ENCODE measurements at places on chromosomes 2 and 18. TPM values are rescaled to one million over a fixed set of nuclear protein-coding genes. Genes with fewer than 3 reads are reported as not detected.

DNA sequence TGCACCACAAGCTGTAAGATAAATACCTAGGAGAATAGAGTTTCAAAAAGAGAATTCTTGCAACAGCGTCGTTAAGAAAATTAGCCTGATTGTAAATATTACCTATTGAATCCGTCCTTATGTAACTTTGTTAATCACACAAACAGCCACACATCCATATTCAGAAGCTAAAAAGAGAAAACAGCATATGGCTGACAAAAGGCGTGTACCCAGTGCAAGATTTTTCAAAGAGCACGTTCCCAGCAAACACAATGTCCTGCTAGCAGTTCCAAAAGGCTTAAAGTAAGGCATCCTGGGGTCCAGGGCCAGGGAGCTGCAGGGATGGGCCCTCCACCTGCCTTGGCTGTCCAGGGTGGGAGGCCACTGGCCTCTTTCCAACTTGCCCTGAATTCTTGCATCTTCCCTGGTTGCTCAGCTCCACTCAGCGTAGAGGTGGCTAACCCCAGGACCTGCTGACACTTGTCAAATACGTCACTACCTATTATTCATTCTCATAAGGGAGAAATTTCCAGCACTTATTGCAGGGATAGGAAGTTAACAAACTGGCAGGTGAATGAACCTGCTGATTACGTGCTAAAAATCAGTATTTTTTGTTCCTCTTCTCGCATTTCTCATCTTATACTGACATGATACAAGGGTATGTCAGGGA is 102.1 kb upstream of the NEDD4L start:
- DNase-seq: no peak

Gene SLC11A1
- polyA plus RNA-seq: 0.31 TPM

Gene MYO1B
- polyA plus RNA-seq: 26.4 TPM

DNA sequence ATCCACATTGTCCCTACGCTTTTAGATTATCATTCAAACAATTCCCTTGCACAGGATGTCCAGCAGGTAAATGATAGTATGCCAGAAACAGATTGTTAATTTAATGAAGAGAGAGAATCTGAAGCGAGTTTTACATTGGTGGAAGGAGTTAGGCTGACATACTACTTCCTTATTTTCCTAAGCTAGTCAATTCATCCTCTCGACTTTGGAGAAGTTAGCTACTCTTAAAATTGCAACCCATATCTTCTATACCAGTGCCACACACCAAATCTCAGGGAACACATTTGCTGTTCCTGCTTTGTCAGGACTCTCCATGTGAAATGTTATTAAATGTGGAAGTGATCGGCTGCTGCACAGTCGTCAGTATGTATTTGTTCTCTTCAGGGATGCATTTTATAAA is 249.2 kb downstream of the NAPG start:
- DNase-seq: no peak

Gene GYPC
- polyA plus RNA-seq: 31.2 TPM

Gene MROH2A
- not detected for polyA plus RNA-seq

GRCh38 chr2:38947241-38948239 is 57.9 kb downstream of the ARHGEF33 start:
- peak; percentile 93 for DNase-seq

DNA sequence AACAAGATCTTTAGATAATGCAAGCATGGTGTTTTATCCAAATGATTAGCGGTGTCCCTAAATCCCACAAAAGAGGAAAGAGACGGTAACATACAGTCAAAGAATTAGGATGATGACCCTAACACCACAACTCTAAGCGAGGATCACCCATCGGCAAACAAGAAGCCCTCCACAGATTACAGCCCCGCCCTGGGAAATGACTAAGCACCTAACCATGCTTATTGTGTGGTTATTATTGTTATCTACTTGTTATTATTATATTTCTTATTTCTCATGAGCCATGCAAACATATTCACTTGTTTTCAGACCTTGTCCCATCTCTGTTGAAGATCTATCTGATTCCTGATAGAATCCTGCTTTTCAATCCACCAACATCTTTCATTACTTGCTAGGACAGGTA is 651.3 kb downstream of the NYAP2 start:
- no peak for DNase-seq

- no peak for DNase-seq
Observed at GRCh38 chr2:137123226-137123625, 357.9 kb downstream of the THSD7B start.

- no peak for DNase-seq
Observed at GRCh38 chr2:102470168-102470567, 2.9 kb upstream of the SLC9A4 start.

DNA sequence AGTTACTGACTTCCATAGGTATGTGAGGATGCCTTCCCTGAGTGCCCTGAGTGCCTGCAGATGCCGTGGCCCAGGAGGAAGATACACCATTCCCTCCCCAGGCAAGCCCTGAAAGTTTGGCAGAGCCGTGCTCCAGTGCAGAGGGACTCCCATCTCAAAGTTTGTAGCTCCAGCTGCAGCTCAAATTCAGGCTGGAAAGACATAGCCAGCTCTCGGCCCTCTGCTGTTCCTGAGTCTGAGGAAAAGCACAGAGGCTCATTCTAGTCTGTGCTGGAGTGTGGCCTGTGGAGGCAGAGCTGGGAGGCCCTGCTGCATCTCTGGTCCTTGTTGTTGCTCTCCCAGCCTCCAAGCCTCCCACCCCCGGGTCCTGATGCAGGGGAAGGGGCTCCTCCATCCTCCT is 15.9 kb upstream of the TPO start:
- no peak for DNase-seq

Gene ST8SIA3
- polyA plus RNA-seq: 1.3 TPM

DNA sequence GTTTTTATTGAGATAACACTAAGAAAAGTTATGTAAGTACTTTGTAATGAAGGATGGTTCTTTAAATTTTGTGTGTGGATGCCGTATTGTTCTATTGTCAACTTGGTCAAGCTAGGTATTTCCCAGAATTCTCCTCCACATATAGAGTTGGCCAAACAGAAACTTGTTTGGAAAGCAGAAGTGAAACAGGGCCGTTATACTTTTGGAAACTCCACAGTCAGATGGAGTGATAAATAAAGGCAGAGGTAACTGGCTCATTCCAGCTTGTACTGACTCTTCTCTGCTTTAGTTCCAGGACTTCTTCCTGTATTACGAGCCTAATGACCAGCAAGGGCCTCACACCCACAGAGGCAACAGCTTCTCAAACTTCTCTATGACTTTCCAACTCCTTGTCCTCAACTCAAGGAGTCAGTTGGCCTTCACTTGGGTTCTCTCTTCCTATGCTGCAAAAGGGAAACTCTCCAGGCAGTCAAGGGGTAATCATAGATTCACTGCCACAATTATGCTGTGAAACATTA is 16.4 kb upstream of the STARD7 start:
- no peak for DNase-seq

DNA sequence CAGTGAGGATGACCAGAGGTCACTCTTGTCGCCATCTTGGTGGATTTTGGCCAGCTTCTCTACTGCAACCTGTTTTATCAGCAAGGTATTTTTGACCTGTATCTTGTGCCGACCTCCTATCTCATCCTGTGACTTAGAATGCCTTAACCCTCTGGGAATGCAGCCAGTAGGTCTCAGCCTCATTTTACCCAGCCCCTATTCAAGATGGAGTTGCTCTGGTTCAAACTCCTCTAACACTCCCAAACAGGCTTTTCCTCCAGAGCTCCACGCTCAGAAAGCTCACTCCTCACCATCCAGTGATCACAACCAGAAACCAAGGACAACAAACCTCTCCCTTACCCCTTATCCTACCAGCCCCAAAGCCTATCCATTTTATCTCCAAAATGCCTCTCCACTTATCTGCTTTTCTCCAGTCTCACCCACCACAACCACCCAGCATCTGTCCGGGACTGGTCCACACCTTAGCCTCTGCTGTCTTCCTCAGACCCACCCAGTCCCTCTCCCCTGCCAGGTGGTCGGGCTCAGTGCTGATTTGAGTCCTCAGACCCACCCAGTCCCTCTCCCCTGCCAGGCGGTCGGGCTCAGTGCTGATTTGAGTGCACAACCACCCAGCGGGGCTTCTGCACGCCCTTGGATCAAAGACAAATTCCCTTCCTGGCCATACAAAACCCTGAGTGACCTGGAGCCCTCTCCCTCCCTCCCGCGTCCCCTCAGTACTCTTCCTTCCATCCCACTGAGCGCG is 11.7 kb upstream of the SMAD7 start:
- no peak for DNase-seq

Gene RAB6D
- polyA plus RNA-seq: 0.37 TPM

DNA sequence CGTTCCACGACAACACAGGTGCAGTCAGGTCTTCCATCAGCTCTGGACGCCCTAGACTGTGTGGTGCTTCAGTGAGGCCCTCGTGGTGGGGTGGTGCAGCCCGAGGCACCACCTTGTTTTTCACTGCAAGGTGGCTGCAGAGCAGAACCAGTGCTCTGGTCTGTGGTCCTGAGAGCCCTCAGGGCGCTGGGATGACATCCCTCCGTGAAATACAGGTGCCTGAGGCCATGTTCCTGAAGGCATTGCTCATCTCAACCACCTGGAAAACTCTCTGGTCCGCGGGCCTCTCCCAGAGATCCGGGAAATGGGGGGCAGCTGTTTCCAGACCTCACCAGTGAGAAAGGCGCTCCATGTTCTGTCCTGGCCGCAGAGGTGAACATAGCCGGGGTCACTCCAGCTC is 119.2 kb downstream of the ACOXL start:
- DNase-seq: no peak

Gene HOXD13
- polyA plus RNA-seq: not detected

- no peak for DNase-seq
Observed at GRCh38 chr2:135951041-135951583, 34.3 kb downstream of the DARS1 start.

- DNase-seq: peak; percentile 9
Observed at GRCh38 chr2:100235098-100235497, 87.2 kb downstream of the LONRF2 start.

Gene DSEL
- 5.7 TPM for polyA plus RNA-seq

DNA sequence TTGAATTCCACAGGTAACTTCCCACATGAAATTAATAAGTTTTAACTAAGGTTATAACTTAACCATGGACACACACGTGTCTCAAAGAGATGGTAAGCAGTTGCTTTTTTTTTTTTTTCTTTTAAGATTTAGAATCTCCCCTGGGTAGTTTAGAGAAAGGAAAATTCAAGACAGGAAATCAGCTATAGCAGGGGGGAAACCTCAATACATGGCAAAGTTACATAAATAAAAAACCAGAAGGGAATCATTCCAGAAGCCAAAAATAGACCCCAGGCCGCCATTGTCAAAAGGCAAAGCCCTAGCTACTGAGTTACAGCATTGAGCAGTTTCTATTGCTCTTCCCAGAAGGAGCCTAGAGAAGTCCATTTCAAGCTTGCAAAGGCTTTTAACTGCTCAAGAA is 91.5 kb upstream of the ZNF236 start:
- DNase-seq: no peak

GRCh38 chr2:111946294-111947114 is 48.1 kb downstream of the MERTK start:
- peak; percentile 24 for DNase-seq

Gene MC4R
- polyA plus RNA-seq: not detected

DNA sequence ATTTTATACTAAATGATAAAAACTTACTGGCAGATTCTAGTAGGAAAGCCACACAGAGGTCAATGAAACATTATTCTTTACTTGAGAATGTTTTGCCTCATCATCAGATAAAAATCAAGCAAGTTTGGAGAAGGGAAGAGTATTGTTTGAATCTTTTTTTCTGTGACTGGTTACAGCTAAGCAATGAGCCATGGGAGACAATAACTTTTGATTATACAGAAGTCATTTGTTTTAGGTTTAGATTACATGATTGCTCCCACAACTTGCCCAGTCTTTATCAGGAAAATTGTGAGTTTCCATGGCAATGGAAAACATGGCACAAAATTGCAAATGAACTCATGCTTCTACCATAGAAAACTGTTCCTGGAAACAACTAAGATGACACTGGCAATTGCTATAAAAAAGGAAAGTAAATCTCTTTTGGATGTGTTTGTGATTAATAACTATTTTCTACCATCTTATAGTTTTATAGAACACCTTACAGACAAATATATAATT is 476.8 kb downstream of the MBD2 start:
- DNase-seq: no peak

DNA sequence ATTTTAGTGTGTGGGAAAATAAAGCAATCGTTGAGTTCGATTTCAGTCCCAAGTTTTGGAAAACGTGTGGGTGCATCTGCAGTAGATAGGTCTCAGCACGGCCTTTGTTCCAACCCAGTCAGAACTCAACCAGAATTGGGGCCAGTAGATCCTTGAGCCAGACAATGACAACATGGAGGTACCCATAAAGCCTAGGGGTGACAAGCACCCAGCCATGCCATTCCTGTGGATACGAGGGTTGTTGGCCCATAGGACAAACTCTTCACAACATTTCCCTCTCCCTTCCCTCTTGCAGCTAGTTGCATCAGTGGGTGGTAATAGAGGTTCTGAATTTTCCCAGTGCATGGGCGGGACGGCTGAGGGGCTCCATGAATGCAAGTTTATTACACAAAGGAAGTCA is 60.1 kb downstream of the ST3GAL5 start:
- DNase-seq: no peak

Gene OSR1
- polyA plus RNA-seq: not detected

- DNase-seq: no peak
Observed at GRCh38 chr2:128475427-128476211, 157.0 kb upstream of the HS6ST1 start.

- DNase-seq: no peak
Observed at GRCh38 chr2:2947406-2947805, 430.2 kb downstream of the EIPR1 start.
